NCI-H1436 treated with DMSO at 0.1 percent for 48 hours (cell line): ENCODE measurements at places on chromosomes 2 and 18.

DNA sequence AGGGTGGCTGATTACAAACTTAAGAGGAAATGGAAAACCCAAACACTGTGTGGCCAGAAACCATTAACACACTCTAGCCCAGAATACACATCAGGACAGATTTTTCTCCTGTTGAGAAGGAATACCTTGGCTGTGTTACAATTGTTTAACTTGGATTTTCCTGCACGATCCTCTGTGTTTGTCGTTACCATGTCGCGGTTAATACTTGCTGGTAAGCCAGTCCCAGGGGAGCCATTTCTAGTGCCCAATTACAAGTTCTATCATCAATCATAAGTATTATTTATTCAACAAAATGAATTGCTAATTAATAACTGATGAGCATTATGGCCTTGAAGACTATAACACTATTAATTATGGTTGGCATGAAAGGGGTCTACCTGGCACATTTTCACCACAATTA is 146.8 kb downstream of the LNPK start:
- no peak for DNase-seq

- no peak for DNase-seq
These were observed 311.0 kb downstream of the NDUFA10 start for GRCh38 chr2:239714116-239714515.

DNA sequence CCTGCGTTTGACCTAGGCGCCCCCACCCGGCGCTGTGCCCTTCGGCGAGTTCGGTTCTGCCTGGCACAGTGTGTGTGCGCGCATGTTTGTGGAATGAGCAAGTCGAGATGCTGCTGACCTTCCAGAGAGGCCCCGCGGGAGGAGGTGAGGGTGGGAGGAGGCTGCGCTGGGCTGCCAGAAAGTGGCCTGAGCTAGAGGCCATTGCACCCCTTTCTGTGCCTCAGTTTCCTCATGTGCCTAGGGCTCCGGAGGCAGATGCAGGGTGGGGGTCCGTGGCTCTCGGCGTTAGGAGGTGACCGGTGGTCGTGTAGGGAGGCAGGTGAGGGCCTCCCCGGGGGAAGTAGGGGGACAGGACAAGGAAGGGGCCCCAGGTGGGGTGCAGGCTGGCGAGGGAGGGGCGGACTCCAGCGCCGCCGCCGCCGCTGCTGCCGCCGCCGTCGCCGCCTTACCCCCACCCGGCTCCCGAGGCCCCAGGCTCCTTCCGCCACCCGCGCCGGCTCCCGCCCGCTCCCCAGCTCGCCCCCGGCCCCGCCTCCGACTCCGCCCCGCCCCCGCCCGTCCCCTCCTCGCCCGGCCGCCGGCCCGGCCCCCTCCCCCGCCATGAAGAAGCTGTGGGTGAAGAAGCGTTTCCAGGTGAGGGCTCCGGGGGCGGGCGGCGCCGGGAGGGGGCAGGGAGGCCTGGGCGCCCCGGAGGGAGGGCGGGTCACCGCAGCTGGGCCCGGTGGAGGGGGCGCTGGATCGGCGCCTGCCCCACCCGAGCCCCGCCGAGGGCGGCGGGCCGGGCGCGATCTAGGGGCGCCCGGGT is 7.0 kb downstream of the SPEG start:
- no peak for DNase-seq

GRCh38 chr2:108942888-108943287 is 46.1 kb downstream of the EDAR start:
- no peak for DNase-seq

DNA sequence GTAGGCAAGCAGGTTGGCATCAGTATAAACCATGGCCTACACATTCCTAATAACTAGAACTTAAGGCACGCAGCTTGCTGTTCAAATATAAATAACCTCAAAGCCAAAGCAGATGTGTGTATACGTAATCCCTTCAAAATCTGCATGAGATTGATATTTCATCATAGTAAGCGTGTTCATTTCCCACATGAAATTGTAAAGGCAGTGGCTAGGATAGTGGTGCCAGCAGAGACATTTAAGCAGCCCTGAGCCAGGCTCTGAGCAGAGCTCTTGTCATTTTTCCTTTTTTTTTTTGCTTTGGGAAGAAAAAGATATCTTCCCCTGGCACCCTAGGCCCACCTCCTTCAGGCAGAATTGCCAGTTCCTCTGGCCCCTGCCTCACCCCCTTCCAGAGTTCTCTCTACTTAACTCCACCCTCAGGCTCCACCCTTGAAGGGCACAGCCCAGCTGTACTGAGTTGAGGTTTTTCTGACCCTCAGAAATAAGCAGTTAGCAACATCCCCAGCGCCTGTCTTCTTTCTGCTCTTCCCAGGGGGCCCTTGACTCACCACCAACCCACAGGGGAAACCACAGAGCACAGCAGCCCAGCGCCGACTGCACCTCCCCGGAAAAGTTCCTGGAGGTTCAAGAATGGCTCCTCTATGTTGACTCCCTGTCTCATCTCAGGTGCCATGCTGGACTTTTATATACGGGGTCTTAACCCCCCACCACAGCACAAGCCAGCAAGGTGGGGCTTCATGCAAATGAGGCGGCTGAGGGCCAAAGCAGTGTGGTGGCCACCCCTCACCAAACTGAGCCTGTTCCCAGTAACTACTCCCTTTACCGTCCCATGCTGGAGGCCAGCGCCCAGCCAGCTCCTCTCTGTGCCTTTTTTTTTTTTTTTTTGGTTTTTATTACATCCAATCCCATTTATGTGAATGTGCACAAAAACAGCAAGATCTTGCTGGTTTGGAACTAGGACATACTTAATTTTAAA is 84.7 kb downstream of the EHD3 start:
- DNase-seq = no peak

GRCh38 chr2:61853086-61853846 is 594 bp downstream of the FAM161A start:
- DNase-seq = no peak

- no peak for DNase-seq
These were observed 24.6 kb upstream of the SPOPL start for GRCh38 chr2:138476940-138477339.

- DNase-seq = no peak
These were observed 228.3 kb downstream of the MYCN start for GRCh38 chr2:16168506-16169264.

- DNase-seq = no peak
These were observed 26.5 kb downstream of the AQP12B start for GRCh38 chr2:240655931-240656886.
